ENCODE measurements at places on chromosomes 13 and 19.

DNA sequence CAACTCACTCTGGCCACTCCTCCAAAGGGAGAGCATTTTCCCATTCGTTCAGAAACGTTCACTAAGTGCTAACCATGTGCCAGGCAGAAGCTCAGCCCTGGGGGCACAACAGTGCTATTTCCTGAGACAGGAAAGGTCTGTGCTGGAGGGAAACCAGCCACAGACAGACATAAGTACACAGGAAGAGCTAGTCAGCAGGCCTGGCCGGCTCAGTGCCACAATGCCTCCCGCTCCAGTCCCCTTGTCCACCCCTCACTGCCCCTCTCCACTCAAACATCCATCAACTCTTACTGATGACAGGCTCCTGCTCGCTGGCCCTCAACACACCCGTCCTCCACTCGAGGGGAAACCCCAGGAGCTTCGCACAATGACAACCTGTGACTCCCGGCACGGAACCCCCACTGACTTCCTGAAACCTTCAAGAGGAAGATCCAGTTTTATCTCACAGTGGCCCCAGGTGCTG lies 11.3 kb upstream of the PLA2G4C start:
- no peaks in the 10 kb centered on the region for H3K27me3 ChIP-seq
- no peaks in the 10 kb centered on the region for H3K36me3 ChIP-seq
- no peak for DNase-seq
- H3K4me1 ChIP-seq = peaks cover 16% of the 10 kb centered on the region
- H3K4me3 ChIP-seq = no peak overlapping the region

GRCh38 chr19:30780032-30780431 lies 407.8 kb downstream of the ZNF536 start:
- H3K4me3 ChIP-seq = no peak overlapping the region
- no peak overlapping the region for H3K27ac ChIP-seq
- no peaks in the 10 kb centered on the region for H3K36me3 ChIP-seq
- no peak for DNase-seq
- H3K4me1 ChIP-seq = no peaks in the 10 kb centered on the region

GRCh38 chr13:111484141-111484925 lies 163.9 kb downstream of the TEX29 start:
- H3K27ac ChIP-seq = no peak overlapping the region
- H3K27me3 ChIP-seq = no peaks in the 10 kb centered on the region
- no peak for DNase-seq
- H3K36me3 ChIP-seq = no peaks in the 10 kb centered on the region

- H3K36me3 ChIP-seq = peaks cover 5% of the 10 kb centered on the region
- peak overlapping the region; percentile 100 for H3K27ac ChIP-seq
- H3K4me3 ChIP-seq = peak overlapping the region; percentile 99
- DNase-seq = no peak
- no peaks in the 10 kb centered on the region for H3K27me3 ChIP-seq
Observed at GRCh38 chr19:5623397-5624017, 624 bp downstream of the SAFB start.

GRCh38 chr19:40506099-40506498 lies 39.3 kb downstream of the SPTBN4 start:
- H3K4me3 ChIP-seq = no peak overlapping the region
- no peaks in the 10 kb centered on the region for H3K4me1 ChIP-seq
- H3K27ac ChIP-seq = no peak overlapping the region
- no peaks in the 10 kb centered on the region for H3K27me3 ChIP-seq
- no peak for DNase-seq

GRCh38 chr13:71722206-71722605 lies 144.8 kb downstream of the DACH1 start:
- H3K27ac ChIP-seq = no peak overlapping the region
- no peaks in the 10 kb centered on the region for H3K27me3 ChIP-seq
- DNase-seq = no peak
- no peak overlapping the region for H3K4me3 ChIP-seq

DNA sequence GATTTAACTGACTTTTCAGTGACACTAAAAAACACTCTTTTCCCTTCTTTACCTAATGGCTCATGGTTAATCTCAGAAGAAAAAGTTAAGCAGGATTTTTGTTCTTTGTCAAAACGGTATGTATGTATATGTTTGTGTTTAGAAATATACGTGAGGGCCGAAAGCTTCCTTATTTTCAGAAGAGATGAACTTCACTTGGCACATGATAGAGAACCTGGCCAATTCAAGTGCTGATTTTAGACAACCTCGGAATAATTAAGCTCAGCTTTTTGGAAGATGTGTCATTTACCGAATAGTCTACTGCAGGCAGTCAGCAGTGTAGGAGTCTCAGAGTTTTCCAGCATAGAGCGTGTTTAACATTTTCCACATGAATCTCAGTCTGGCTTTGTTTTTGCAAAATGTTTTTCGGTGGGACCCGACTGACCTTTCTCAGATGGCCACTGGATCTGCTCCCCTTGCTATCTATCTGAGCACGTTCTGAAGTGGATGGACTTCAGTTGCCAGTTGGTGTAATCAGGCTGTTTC lies 4.6 kb downstream of the RNASEH2B start:
- peaks cover 13% of the 10 kb centered on the region for H3K4me1 ChIP-seq
- H3K36me3 ChIP-seq = no peaks in the 10 kb centered on the region
- no peak overlapping the region for H3K4me3 ChIP-seq
- no peak overlapping the region for H3K27ac ChIP-seq
- DNase-seq = no peak
- H3K27me3 ChIP-seq = no peaks in the 10 kb centered on the region

GRCh38 chr19:35757231-35757748 lies 461 bp upstream of the HSPB6 start:
- peak; percentile 50 for DNase-seq
- H3K27ac ChIP-seq = peak overlapping the region; percentile 92
- no peaks in the 10 kb centered on the region for H3K27me3 ChIP-seq

DNA sequence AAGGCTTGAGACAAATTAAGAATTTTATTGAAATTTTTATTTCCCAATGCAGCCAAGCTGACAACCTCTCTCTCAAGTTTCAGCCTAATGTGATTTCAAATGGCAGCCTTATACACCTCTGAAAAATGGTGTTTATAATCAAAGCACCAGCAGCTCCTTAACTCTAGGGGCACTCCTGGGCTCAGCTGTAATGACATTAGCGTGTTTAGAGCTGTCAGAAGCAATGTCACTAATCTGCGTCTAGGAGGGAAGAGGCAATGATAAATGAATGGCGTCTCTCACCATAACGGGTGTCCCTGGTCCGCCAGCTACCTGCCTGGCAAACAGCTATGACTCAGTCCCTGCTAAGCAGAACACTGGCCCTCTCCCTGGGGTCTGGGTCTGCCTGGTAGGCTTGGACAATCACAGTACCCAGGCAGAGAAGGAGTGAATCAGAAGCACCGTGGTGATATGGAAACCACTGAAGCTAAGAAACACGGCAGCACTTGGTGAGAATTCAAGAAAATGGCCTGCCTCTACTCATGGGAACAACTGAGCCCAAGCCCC lies 131.8 kb upstream of the VSTM2B start:
- H3K4me1 ChIP-seq = no peaks in the 10 kb centered on the region
- no peaks in the 10 kb centered on the region for H3K27me3 ChIP-seq
- H3K36me3 ChIP-seq = no peaks in the 10 kb centered on the region
- H3K27ac ChIP-seq = no peak overlapping the region
- no peak overlapping the region for H3K4me3 ChIP-seq

DNA sequence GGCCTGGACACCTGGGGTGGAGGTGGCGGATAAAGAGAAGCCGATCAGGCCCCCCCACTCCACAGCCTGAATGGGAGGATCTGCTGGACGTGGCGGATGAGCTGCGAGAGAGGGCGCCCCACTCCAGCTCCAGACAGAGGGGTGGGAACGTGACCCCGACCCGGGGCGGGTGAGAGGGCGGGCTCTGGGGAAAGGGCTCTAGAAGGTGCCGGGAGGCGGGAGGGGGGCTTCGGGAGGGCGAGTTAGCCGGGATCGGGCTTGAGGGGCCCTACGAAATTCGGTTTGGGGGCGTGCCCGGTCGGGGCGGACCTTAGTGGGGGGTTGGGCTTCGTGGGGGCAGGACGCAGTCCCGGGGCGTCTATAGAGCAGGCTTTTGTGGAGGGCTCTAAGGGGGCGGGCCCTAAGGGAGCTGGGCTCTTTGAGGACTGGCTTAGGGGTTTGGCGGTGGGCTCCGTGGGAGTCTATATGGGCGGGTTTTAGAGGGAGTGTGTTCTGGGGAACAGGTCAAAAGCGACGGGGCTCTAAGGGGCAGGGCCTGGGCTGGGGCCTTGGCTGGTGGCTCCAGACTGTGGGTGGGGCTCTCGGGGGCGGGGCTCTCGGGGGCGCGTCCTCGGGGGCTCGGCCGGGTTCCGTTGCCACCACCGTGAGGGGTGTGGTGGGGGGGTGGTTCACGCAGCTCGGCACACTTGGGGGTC lies 4.1 kb upstream of the NANOS3 start:
- H3K36me3 ChIP-seq = no peaks in the 10 kb centered on the region
- 0 out of 2 replicates have a peak, but pooled peaks cover 4% of the 10 kb centered on the region for H3K4me1 ChIP-seq

DNA sequence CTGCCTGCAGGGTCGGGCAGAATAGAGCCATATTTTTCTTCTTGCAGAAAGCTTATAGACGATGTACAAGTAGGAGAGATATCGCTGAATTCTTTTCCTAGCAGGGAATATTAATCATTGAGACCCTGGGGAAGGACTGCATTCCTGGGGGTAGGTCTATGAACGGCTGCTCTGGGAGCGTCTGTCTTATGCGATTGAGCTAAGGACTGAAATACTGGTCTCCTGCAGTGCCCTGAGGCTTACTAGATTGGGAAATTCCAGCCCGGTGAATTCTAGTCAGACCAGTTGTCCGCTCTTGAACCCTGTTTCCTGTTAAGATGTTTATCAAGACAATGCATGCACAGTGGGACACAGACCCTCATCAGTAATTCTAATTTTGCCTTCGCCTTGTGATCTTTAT lies 59.8 kb upstream of the UBAC2 start:
- H3K36me3 ChIP-seq = no peaks in the 10 kb centered on the region
- no peaks in the 10 kb centered on the region for H3K27me3 ChIP-seq
- H3K4me1 ChIP-seq = no peaks in the 10 kb centered on the region
- no peak overlapping the region for H3K27ac ChIP-seq

GRCh38 chr19:12802267-12803106 lies 618 bp downstream of the THSD8 start:
- H3K27ac ChIP-seq = no peak overlapping the region
- H3K27me3 ChIP-seq = no peaks in the 10 kb centered on the region
- H3K4me3 ChIP-seq = peak overlapping the region; percentile 83
- H3K4me1 ChIP-seq = peaks cover 8% of the 10 kb centered on the region

GRCh38 chr13:112078879-112079531 lies 12.1 kb downstream of the SOX1 start:
- no peak for DNase-seq
- H3K27ac ChIP-seq = no peak overlapping the region
- no peak overlapping the region for H3K4me3 ChIP-seq
- no peaks in the 10 kb centered on the region for H3K36me3 ChIP-seq
- peaks cover 2% of the 10 kb centered on the region for H3K27me3 ChIP-seq

GRCh38 chr19:28948566-28948965 lies 264.4 kb downstream of the UQCRFS1 start:
- no peaks in the 10 kb centered on the region for H3K36me3 ChIP-seq
- no peaks in the 10 kb centered on the region for H3K27me3 ChIP-seq
- no peak overlapping the region for H3K27ac ChIP-seq
- DNase-seq = no peak
- no peaks in the 10 kb centered on the region for H3K4me1 ChIP-seq

DNA sequence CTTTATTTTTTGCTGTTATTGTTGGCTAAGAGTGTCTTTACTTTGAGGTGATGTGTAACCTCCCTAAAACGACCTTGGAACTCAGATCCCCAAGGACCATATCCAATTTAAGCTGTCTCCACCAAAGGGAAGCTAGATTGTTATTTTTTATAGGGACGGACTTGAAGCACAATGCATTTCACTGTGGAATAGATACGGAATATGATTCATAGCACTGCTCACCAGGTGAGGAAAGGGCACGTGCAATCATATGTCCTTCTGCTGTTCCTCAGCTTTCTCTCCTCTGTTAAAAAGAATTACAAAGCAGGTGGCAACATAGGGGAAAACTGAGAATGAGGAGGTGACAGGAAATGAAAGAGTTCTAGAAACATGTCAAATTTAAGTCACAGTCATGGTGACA lies 679.0 kb downstream of the PCDH9 start:
- no peak overlapping the region for H3K27ac ChIP-seq
- H3K27me3 ChIP-seq = no peaks in the 10 kb centered on the region
- DNase-seq = no peak
- no peak overlapping the region for H3K4me3 ChIP-seq
- H3K4me1 ChIP-seq = no peaks in the 10 kb centered on the region

DNA sequence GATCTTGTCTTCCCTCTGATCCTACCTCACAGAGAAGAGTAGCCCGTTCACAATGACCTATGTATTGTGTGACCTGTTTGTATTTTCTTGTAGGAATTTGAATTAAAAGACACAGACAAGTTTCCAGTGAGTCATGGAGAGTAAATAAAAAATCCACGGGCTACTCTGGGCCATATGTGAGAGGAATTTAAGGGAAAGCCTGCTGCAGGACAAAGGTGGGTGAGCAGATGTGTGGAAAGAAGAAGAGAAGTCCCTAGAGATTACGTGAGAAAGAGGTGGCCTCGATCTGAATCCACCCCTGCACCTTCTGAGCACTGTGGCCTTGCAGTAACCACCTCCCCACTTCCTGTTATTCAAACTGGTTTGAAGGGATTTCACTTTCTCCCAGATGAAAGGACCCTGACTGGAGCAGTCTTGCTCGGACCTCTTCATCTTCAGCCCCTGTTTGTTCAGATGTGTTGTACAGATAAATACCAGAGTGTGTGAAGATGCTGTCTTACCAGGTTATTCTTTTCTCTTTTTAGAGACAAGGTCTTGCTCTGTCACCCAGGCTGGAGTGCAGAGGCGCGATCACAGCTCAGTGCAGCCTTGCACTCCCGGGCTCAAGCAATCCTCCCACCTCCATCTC lies 205.4 kb downstream of the PDS5B start:
- no peak overlapping the region for H3K27ac ChIP-seq
- DNase-seq = no peak
- no peaks in the 10 kb centered on the region for H3K27me3 ChIP-seq
- no peaks in the 10 kb centered on the region for H3K4me1 ChIP-seq

All from Caco-2 (cell line).